ENCODE measurements at places on chromosomes 7 and 10. TPM values are rescaled to one million over a fixed set of nuclear protein-coding genes. Genes with fewer than 3 reads are reported as not detected.

The ZCWPW1 gene
- total RNA-seq: 3.7 TPM

The CYP26C1 gene
- 0.02 TPM for total RNA-seq

The OR13A1 gene
- total RNA-seq: not detected

The GRB10 gene
- 23.1 TPM for total RNA-seq

The FOXP2 gene
- total RNA-seq: 0.12 TPM

The ELFN1 gene
- 5.3 TPM for total RNA-seq

The CCL24 gene
- not detected for total RNA-seq

The CCDC136 gene
- 5.3 TPM for total RNA-seq

The DBNL gene
- total RNA-seq: 171 TPM

- no peak for DNase-seq
Observed at GRCh38 chr10:97718178-97718577, 4.6 kb downstream of the MARVELD1 start.

DNA sequence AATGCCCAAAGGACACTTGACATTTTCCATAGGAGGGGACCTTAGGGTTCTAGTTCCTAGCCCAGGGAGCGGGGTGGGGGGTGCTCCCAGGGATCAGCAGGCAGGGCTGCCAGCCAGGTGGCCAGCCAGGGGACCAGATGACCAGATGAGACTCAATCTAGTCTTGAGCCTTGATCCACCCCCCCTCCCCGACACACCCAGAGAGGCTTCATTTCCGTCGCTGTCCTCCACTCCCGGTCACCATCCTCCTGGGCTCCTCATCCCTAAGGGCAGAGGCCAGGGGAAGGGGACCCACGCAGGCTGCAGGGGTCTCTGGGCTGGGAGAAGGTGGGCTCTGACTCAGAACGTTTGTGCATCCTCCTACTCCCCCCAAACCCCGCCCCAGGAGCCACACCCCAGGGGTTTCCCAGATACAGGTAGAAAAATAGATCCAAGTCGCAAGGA is 1.0 kb downstream of the STX1A start:
- DNase-seq: peak; percentile 78

DNA sequence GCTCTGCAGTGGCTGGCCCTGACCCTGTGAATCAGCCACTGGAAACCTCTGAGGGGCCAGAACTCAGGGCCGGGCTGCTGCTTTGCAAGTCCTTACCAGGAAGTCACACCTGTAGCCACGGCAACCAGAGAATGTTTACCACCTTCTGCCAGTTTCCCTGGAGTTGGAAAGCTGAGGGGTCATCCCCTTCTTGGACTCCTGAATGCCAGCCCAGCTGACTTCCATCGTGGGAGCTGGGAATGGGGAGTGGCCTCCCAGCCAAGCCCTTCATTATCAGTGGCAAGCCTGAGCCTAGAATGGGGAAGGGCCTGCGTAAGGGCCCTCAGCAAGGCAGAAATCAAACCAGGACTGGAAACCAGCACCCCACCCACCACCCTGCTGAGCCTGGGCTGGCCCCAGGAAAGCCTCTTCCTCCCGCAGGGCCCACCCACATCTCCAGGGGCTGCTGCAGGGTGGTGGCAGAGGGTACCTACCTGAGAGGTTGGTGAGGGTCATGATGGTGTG is 6.5 kb upstream of the CRHR2 start:
- no peak for DNase-seq

DNA sequence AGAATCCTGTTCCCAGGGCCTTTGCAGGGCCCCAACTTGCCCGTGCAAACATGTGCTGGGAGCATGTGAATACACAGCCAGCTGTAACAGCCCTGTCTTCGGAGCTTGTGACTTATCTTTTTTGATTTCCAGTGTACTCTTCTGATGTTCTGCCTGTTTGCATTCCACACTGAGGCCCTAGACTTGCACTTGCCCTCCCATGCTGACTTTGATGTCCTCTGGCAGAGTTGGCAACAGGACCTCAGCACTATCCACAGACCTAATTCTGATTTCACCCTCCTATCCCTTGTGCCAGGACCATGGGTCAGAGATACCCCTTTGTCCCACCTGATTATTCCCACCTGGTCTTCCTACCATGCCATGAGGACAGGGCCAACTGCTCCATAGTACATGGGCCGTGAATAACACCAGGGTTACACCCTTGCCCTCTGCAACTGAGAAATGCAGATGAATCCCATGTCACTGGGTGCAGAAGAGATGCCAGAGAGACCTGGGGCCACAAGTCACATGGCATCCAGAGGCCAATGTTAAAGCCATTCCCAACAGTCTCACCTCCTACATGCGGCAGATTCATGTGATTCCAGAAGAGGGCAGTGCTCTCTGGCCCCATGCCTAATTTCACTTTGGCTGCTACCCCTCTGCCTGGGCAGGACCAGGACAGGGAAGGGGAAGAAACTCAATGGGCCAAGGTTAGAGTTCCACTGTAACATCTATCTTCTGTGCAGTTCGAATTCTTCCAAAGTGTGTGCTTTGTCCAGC is 43.0 kb downstream of the SCRN1 start:
- peak; percentile 39 for DNase-seq

- DNase-seq: no peak
Observed at GRCh38 chr10:109727436-109727835, 195.9 kb downstream of the XPNPEP1 start.

DNA sequence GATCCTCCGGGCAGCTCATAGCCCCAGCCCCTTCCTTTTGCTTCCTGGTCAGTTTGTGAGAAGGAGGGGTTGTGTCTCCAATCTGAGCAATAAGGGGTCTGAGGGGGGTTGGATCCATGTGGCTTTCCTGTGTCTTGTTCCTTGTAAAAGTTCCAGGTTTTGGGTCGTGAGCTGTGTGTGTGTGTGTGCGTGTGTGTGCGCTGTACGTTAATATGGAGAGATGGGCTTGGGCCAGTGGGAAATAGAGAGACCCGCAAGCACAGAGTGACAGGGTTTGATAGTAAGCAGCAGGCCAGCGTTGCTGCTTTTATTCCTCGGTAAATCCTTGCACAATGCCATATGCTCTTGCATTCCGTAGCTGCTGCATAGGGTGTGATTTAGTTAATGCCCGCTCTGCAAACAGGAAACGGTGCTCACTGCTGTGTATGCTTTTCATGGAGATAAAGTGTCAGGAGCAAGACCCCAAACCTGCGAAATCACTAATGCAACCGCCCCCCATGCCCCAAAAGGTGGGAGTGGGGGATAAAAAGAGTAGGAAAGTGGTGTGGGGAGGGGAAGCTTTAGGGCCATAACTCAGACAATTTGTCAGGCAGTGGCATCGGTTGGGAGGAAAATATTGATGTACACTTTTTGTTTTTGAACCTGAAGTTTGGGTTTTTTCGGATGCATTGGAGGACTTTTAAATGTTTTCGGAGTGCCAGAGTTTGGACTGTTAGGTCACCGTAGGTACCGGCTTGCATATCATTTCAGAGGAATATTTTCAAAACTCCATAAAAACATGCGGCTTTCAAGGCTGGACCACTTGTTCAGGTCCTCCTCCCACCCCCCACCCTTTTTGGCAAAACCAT is 108.7 kb downstream of the TCF7L2 start:
- no peak for DNase-seq

DNA sequence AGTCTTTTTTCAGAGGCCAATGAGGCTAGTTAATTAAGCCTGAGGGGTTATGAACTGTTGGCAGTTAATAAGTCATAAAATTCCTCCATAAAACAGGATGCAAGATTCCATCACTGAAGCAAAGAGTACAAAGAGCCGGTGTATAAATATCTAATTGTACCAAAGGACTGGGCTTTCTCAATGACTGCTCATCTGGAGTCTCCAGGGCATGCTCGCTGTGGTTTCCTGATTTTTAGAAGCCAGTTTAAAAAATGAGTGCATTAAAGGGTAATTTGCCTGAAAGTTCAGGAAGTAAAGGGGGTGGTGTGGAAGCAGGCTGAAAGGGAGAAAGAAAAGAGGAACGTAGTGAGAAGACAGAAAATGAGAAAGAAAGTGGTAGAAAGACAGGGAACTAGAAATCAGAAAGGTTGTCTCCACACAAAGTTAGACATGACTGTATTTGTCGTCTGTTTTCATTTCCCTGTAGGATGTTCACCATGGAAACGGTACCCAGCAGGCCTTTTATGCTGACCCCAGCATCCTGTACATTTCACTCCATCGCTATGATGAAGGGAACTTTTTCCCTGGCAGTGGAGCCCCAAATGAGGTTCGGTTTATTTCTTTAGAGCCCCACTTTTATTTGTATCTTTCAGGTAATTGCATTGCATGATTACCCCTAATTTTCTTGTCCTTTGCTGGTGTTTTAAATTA is 282.3 kb downstream of the TWIST1 start:
- no peak for DNase-seq

DNA sequence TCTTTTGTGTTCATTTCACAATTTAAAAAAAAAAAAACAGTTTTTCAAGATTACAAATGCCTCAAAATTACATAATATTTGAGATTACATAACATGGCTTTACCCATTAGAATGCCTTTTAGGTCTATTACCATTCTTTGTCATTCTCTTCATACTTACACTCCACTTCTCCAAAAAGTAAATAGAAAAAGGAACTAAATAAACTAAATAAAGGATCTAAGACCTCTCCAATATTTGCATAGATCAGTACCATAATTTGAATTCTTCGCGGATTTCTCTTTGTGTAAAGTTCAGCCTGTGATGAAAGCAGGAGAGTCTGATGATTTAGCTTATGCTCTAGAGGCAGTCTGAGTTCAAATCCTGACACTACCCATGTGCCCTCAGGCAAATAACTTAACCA is 56.4 kb upstream of the C1GALT1 start:
- DNase-seq: no peak

DNA sequence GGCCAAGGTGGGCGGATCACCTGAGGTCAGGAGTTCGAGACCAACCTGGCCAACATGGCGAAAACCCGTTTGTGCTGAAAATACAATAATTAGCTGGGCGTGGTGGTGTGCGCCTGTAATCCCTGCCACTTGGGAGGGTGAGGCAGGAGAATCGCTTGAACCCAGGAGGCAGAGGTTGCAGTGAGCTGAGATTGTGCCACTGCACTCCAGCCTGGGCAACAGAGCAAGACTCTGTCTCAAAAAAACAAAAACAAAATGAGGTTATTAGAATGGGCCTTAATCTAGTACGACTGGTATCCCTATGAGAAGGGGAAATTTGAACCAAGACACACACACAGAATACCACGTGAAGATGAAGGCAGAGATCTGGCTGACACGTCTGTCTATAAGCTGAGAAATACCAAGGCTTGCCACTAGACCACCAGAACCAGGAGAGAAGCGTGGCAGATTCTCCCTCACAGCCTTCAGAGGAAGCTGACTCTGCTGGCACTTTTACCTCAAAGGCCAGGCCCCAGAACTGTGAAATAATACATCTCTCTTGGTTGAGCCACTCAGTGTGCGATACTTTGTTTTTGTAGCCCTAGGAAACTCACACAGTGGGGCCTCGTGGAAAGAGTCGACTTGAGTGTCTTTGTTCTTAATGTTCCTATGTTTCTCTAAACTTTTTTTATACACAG is 59.6 kb downstream of the TMEM209 start:
- DNase-seq: no peak

GRCh38 chr10:108612485-108612884 is 1310.8 kb downstream of the XPNPEP1 start:
- no peak for DNase-seq

DNA sequence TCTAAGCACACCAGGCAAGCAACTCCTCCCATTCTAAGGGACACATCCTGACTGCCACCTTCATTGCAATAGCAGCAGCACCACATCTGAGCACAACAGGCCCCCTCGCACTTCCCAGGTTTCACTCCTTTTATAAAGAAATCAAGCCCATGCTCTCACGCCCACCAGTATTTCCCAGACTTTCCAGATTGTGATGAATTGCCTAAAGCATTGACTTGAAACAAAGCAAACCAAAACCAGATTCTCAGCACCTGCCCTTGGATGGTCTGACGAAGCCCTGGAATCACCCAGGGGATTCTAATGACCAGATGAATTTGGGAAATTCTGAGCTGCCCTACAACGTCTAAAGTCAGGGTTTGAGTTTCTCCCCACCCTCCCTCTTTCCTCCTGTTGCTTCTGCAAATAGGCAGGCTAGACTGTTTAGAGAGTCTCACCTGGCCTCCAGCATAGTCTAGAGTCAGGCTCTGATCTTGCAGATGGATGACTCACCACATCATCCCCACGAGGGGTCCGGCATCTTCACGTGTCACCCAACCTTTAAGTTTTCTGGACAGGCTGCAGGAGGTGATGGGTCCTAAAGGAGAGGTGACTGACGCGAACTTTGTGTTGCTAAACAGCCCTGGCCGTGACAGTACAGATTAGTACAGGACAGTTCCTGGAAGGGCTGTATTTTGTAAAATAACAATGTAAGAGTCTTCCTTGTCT is 198.0 kb downstream of the SKIDA1 start:
- no peak for DNase-seq

DNA sequence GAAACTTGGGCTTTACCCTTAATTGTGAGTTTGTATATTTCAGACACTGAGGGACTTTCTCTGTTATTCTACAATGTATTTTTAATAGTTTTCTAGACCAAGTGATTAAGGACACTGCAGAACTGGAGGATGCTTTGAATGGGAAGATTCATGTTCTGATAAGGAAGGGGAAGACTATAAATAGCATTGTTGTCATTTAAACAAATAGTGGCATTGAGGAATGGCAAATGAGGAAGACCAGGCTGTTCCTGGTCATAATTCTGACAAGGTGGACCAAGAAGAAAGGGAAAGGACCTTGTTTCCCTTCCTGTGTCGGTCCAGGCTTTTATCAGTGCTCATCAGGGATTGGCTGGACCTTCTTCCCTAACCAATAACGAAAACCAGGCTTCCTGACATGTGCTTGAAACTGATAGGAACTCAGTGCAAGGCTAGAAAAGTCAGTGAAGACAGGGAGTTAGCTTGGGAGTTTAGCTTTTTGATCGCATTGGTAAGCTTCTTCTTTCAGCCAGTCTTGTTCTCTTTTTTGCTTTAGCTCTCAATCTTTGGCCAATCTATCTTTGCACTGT is 116.2 kb downstream of the ITGA8 start:
- no peak for DNase-seq

GRCh38 chr10:60399328-60399727 is 9.7 kb upstream of the ANK3 start:
- no peak for DNase-seq

- DNase-seq: no peak
Observed at GRCh38 chr10:74363727-74364126, 212.7 kb downstream of the ADK start.

DNA sequence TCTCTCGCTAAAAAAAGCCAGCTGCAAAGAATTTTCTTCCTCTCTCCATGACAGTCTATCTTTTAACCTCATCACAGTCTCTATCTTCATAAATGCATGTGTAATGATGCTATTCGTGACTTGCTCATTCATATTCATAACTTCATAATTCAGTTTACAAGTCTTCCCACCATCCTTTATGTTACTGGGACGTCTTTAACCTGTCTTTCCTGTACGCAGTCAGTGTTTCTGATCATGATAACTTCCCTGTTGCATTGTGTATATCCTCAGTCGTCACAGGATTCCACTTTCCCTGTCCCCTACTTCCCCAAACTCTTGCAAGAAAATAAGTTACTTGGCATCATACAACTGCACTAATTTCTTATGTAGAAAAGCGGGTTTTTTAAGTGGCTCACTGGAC is 165.6 kb upstream of the ASAH2 start:
- no peak for DNase-seq

DNA sequence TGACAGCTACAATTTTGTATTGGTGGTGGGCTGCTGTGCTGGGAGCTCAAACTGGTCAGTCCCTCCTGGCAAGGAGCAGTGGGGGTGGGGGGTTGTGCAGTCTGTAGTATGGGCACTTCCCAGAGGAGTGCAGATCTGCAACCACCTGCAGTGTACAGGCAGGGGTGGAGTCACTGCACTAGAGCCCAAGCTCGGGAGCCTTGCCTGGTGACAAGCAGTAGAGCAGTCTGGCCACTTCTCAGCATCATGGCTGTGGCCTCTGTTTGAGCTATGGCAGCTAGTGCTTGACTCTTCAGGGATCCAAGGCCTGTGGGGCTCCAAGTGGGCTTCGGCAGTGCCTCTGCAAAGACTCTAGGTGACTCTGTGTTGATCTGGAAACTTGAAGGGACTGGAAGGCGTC is 585.1 kb upstream of the GRM3 start:
- no peak for DNase-seq
